ENCODE measurements at places on chromosomes 3 and 15. TPM values are rescaled to one million over a fixed set of nuclear protein-coding genes. Genes with fewer than 3 reads are reported as not detected.
A peak's percentile ranks its signal among the peaks of the same experiment; 100 is the strongest.

DNA sequence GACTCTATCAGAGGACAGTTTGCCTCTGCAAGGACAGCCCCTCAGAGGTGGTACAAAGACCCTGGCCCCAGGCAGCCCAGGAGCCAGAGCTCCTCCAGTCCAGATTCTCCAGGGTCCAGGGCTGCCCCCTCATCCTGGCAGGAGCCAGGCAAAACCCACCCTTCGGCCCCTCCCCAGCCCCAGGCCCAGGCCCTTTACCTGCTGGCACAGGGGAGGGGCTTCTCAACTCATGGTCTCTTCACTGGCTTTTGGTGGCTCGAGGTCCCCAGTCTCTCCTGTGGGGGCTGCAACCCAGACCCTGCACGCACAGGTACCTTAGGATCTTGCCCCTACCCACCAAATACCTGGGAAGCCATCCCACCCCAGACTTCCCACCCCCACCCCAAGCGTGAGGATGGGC is 8.5 kb downstream of the NEIL1 start:
- DNase-seq, result no peak

DNA sequence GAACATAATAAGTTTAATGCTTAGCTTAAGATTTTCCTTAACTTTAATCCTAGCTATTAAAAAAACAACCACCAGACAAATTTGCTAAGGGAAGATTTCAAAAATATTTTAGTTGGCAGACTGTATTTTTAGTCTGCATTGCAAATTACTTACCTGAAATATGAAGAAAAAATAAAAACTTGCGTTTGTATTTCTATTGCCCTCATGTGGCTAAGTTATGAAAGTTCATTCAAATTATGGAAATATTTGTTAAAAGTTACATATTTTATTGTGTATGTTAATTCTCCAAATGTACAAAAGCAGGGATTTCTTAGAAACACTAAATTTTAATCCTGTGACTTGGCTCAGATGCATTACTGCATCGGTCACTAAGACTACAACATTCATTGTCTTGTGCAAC is 15.0 kb downstream of the GTF2A2 start:
- no peak for DNase-seq

GRCh38 chr3:14288833-14289451 is 110.3 kb downstream of the LSM3 start:
- no peak for DNase-seq

DNA sequence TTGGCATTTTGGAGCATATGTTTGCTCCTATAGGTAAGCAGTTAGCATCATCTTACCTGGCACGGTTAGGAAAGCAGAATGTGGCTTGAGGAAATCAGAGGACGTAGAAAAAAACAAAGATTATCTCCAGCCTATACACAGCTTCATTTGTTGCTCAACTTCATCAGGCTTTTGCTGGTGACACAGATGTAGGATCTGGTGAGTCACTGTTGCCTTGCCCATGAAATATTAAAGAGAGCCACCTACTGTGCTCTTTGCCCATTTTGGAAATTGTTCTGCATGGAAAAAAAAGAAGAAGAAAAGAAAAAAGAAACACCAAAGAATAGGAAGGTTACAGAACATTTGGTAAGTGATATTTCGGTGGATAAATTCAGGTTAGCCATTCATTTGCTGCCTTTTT is 3.8 kb downstream of the IL1RAP start:
- no peak for DNase-seq

- peak; percentile 69 for DNase-seq
Observed at GRCh38 chr15:43465100-43465499, 27.9 kb downstream of the TP53BP1 start.

DNA sequence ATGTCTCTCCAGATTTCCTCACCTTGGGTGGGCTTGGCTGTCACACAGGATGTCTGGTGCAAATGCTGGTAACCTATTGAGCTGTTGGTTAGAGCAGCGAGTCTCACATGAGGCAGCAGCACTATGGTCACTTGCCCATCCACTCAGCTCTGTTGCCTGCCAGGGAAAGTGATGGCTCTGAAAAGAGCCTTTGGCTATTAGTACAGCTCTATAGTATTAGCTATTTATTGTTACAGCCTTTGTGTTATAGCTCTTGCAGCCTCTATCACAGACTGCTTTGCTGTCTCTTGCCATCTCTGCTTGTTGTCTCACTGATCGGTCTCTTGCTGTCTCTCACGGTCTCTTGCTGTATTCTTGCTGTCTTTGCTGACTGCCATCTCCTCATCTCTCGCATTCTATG is 114.3 kb downstream of the MFSD1 start:
- no peak for DNase-seq

The GPR176 gene
- 241 TPM for polyA plus RNA-seq

All from BJ (cell line).